ENCODE measurements at places on chromosomes 6 and 20.

GRCh38 chr20:54173653-54174456 is at the start of gene CYP24A1:
TSS of gene CYP24A1 (minus strand) at chr20:54173986. CDS start at chr20:54173579, 407 bp downstream.
- H3K4me1 ChIP-seq, result peaks cover 24% of the 10 kb centered on the region
- no peak within 1 kb of the TSS for H3K27ac ChIP-seq
- no peak for DNase-seq
- peaks cover 6% of the 10 kb centered on the region for H3K27me3 ChIP-seq

DNA sequence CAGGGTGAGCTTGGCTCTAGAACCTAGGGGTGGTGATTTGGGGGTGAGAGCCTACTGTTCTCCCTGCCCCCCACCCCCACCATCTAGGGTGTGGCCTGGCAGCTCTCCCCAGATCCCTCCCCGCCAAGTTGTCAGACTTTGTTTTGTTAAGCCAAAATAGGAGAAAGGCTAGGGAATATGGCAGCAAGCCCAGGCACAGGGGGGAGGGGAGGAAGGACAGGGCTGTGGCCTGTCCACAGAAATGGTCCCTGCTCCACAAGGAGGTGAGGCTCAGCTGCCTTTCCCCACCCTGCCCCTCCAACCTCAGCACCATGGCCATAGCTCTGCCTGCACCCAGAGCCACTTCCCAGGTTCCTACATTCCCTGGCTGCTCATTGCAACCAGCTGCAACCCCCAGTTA is 17.2 kb downstream of the SCUBE3 start:
- H3K27me3 ChIP-seq, result no peaks in the 10 kb centered on the region
- H3K27ac ChIP-seq, result peak overlapping the region; percentile 75
- H3K36me3 ChIP-seq, result peaks cover 21% of the 10 kb centered on the region
- peaks cover 50% of the 10 kb centered on the region for H3K4me1 ChIP-seq

GRCh38 chr6:139027620-139028182 is 844 bp upstream of the ABRACL start:
- no peaks in the 10 kb centered on the region for H3K27me3 ChIP-seq
- no peaks in the 10 kb centered on the region for H3K4me1 ChIP-seq

- no peaks in the 10 kb centered on the region for H3K27me3 ChIP-seq
- no peak overlapping the region for H3K4me3 ChIP-seq
- no peaks in the 10 kb centered on the region for H3K36me3 ChIP-seq
- DNase-seq, result no peak
- no peaks in the 10 kb centered on the region for H3K4me1 ChIP-seq
Measured at GRCh38 chr6:43648248-43648647, 3.4 kb downstream of the RSPH9 start.

GRCh38 chr20:40781327-40782042 is 92.4 kb upstream of the MAFB start:
- H3K27ac ChIP-seq, result no peak overlapping the region
- H3K27me3 ChIP-seq, result no peaks in the 10 kb centered on the region
- H3K4me1 ChIP-seq, result peaks cover 2% of the 10 kb centered on the region
- H3K36me3 ChIP-seq, result no peaks in the 10 kb centered on the region

GRCh38 chr6:30154709-30155519 is 6.1 kb downstream of the TRIM10 start:
- H3K27me3 ChIP-seq, result no peaks in the 10 kb centered on the region
- no peaks in the 10 kb centered on the region for H3K4me1 ChIP-seq
- no peak overlapping the region for H3K4me3 ChIP-seq
- H3K27ac ChIP-seq, result no peak overlapping the region
- no peaks in the 10 kb centered on the region for H3K36me3 ChIP-seq

- peaks cover 4% of the 10 kb centered on the region for H3K4me1 ChIP-seq
- no peak for DNase-seq
- H3K27ac ChIP-seq, result no peak overlapping the region
- no peak overlapping the region for H3K4me3 ChIP-seq
Measured at GRCh38 chr6:17355404-17355774, 38.0 kb upstream of the CAP2 start.

GRCh38 chr6:96532399-96532798 is 10.8 kb downstream of the UFL1 start:
- DNase-seq, result no peak
- H3K36me3 ChIP-seq, result peaks cover 15% of the 10 kb centered on the region
- no peak overlapping the region for H3K4me3 ChIP-seq
- no peaks in the 10 kb centered on the region for H3K27me3 ChIP-seq
- no peak overlapping the region for H3K27ac ChIP-seq

GRCh38 chr20:10761786-10762185 is 88.0 kb upstream of the JAG1 start:
- peak; percentile 9 for DNase-seq
- H3K4me1 ChIP-seq, result peaks cover 3% of the 10 kb centered on the region
- peak overlapping the region; percentile 8 for H3K4me3 ChIP-seq
- H3K36me3 ChIP-seq, result no peaks in the 10 kb centered on the region

DNA sequence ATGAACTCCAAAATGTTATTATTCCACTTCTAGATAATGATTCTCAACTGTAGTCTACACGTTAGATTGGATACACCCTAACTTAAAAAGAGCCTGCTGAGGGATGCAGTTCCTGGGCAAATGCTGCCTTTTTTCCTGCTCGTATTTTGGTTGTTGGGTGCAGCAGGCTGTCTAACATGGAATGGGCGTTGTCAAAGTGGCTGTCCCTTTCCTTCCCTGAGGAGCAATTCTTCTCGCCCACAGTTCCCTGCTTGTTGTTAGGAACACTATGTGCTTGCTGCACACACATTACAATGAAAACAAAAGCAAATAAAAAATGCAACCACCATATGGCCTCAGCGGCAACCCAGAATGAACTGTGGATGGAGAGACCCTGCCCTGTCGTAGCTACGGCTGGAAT is 1.7 kb upstream of the ADGRF5 start:
- H3K4me3 ChIP-seq, result no peak overlapping the region
- H3K27ac ChIP-seq, result no peak overlapping the region
- no peak for DNase-seq
- no peaks in the 10 kb centered on the region for H3K36me3 ChIP-seq

DNA sequence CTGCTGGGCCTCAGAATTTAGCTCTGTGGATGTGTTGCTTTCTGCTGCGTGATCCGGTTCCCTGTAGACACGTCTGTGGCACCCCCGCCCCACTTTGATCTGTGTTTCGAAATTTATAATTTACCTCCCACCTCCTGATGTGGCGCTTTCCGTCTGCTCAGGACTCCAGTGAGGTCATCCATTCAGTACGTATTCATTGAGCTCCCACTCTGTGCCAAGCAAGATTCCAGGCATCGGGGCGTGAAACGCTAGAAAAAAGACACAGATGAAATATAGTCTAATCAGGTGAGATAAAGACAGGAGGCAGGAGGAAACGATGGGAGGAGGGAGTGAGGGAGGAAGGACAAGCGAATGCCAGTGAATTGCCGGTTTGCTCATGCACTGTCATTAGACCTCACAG is 431.9 kb upstream of the SULF2 start:
- no peaks in the 10 kb centered on the region for H3K36me3 ChIP-seq
- H3K27me3 ChIP-seq, result no peaks in the 10 kb centered on the region
- H3K4me1 ChIP-seq, result no peaks in the 10 kb centered on the region
- no peak overlapping the region for H3K4me3 ChIP-seq

GRCh38 chr6:117280922-117281321 is 15.6 kb downstream of the VGLL2 start:
- no peak overlapping the region for H3K4me3 ChIP-seq
- no peaks in the 10 kb centered on the region for H3K4me1 ChIP-seq
- DNase-seq, result no peak
- H3K27me3 ChIP-seq, result peaks cover 9% of the 10 kb centered on the region
- no peaks in the 10 kb centered on the region for H3K36me3 ChIP-seq
- no peak overlapping the region for H3K27ac ChIP-seq

DNA sequence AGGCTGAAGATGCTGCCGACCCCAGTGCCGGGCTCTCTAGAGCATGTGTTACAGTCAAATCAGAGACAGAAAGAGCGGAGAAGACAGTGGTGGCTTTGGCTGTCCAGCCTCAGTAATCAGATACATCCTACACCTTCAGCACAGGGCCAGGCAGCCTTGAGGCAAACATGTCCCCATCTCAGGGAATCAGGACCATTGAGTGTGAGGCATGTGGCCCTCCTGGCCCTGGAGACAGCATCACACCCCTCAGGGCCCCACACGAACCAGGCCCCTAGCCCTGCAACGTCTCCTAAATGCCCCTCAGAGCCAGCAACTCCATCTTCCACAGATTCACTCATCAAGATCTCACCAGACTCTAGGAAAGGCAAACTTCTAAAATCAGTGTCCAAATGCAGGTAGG is 24.5 kb downstream of the PXDC1 start:
- H3K27ac ChIP-seq, result peak overlapping the region; percentile 66
- H3K27me3 ChIP-seq, result no peaks in the 10 kb centered on the region
- H3K36me3 ChIP-seq, result peaks cover 79% of the 10 kb centered on the region
- DNase-seq, result no peak
- H3K4me3 ChIP-seq, result no peak overlapping the region
- H3K4me1 ChIP-seq, result peaks cover 30% of the 10 kb centered on the region

GRCh38 chr6:42354702-42355101 is 97.0 kb downstream of the TRERF1 start:
- no peak overlapping the region for H3K4me3 ChIP-seq
- no peaks in the 10 kb centered on the region for H3K4me1 ChIP-seq
- H3K27ac ChIP-seq, result no peak overlapping the region
- no peaks in the 10 kb centered on the region for H3K36me3 ChIP-seq
- DNase-seq, result no peak

DNA sequence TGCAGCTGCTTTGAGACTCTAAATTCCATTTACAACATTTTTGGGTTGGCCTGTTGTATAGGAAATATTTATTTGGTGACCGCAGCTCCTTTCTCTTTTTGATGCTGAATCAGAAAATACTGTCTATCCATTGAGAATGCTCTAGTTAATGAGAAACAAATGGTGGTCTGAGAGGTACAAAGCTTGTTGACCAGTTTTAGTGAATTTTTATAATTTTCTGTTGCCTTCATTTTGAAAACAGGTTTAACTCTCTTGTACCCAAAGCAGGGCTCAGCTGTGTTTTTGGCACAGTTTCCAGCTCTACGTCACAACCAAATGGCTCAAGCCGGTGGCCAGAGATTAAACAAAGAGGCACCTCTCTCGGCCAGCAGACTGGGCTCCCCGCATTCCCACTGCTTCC is 113.2 kb downstream of the FNDC1 start:
- no peak for DNase-seq
- H3K36me3 ChIP-seq, result no peaks in the 10 kb centered on the region
- H3K4me1 ChIP-seq, result no peaks in the 10 kb centered on the region
- no peak overlapping the region for H3K27ac ChIP-seq

DNA sequence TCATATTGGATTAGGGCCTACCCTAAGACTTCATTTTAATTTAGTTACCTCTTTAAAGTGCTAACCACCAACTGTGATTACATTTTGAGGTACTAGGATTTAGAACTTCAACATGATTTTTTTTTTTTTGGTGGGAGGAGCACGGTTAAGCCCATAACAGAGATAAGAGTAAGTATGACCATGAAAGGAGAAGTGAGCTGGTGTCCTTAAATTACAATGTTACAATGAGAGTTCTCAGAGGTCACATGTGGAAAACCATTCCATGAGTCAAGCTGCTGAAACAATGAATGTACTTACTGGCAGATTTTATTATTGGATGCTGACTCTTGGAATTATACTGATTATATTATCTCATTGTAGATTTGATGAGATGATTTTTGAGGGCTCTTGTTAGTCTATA is 779.3 kb upstream of the CITED2 start:
- DNase-seq, result no peak
- no peak overlapping the region for H3K4me3 ChIP-seq
- H3K27me3 ChIP-seq, result no peaks in the 10 kb centered on the region
- H3K4me1 ChIP-seq, result no peaks in the 10 kb centered on the region
- no peaks in the 10 kb centered on the region for H3K36me3 ChIP-seq

DNA sequence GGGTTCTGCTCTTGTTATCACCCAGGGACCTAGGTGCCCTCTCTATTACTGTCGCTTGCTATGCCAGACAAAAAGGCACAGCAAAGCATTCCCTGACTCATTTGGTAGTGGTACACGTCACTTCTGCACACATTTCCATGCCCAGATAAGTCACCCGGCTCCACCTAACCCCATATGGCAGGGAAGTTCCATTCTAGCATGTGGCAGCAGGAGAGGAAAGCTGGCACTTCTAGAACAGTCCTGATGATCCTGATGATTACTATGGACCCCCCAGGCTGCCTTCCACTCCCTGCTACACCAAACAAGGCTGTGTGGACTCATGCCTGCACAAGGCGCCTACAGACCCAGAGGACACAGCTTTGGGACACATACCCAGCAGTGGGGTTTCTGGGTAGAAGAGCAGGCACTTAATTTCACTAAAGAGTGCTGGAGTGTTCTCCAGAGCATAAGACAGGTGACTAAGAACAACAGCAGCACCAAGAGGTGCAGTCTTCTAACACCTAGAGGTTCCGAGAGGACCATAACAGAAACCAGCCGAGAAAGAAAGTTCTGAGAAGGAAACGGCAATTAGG is 53.5 kb upstream of the NELFCD start:
- DNase-seq, result no peak
- no peaks in the 10 kb centered on the region for H3K36me3 ChIP-seq
- H3K4me1 ChIP-seq, result no peaks in the 10 kb centered on the region
- no peak overlapping the region for H3K4me3 ChIP-seq
- H3K27ac ChIP-seq, result no peak overlapping the region

DNA sequence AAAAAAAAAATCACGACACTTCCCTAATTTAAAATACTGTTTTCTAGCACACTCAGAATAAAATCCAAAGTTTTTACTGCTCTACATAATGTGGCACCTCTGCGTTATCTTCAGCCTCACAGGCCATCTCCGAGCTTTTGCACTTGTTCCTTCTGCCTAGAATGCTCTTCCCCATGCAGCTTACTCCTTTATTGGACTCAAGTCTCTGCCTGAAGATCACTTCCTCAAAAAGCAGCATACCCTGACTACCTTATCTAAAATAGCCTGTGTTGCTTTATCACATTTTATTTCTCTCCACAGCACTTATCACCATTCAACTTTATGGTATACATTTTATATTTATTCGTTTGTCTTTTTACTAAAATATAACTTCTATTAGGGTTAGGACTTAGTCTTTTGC is 2.3 kb downstream of the ZNF322 start:
- peaks cover 32% of the 10 kb centered on the region for H3K4me1 ChIP-seq
- H3K4me3 ChIP-seq, result no peak overlapping the region
- no peak for DNase-seq
- no peak overlapping the region for H3K27ac ChIP-seq
- peaks cover 4% of the 10 kb centered on the region for H3K36me3 ChIP-seq
- H3K27me3 ChIP-seq, result no peaks in the 10 kb centered on the region

- no peak overlapping the region for H3K4me3 ChIP-seq
- H3K36me3 ChIP-seq, result no peaks in the 10 kb centered on the region
- no peaks in the 10 kb centered on the region for H3K27me3 ChIP-seq
- no peak for DNase-seq
- H3K4me1 ChIP-seq, result no peaks in the 10 kb centered on the region
Measured at GRCh38 chr6:107666084-107666980, 157.8 kb downstream of the SCML4 start.

GRCh38 chr6:44609051-44609612 is 221.6 kb downstream of the CDC5L start:
- DNase-seq, result no peak
- no peaks in the 10 kb centered on the region for H3K27me3 ChIP-seq
- no peak overlapping the region for H3K4me3 ChIP-seq
- no peaks in the 10 kb centered on the region for H3K36me3 ChIP-seq
- H3K4me1 ChIP-seq, result no peaks in the 10 kb centered on the region

DNA sequence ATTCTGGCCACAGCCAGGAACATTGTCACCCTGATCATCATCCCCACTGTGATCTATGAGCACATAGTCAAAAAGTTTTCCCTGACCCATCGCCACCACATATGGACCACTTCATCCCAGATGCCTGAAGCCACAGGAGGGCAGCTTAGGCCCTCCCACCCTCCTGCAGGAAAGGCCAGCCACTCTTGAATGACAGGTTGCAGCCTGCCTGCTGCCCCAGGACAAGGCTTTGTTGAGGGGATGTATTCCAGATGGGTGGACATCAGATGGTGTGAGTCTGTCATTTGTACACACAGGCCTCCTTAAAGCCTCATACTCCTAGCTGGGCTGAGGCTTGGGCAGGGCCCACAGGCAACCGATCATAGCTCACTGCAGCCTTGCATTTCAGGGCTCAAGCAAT is 30.8 kb downstream of the DPPA5 start:
- DNase-seq, result no peak
- no peaks in the 10 kb centered on the region for H3K4me1 ChIP-seq
- H3K27ac ChIP-seq, result no peak overlapping the region
- H3K4me3 ChIP-seq, result no peak overlapping the region

Measured in thoracic aorta (tissue), 2 donors.